ENCODE measurements at places on chromosomes 2 and 18.

DNA sequence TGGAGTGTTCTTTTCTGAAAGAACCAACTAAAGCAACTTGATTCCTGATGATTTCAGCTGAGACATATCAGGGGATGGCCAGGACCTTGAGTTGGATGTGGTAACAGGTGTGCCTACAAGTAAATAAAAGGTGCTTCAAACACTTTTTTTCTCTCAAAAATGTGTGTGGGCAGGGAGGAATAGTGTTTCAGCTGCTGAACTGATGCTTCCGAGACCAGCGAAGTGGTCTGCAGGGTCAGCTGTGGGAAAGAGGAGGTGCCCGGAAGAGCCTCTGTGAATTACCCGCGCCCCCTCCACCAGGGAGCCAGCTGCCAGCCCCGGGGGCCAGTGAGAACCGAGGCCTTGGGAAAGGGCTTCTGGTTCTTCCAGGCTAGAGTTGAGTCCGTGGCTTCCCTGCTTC is 249.3 kb downstream of the GBX2 start:
- no peak for DNase-seq

- DNase-seq, result no peak
Measured at GRCh38 chr18:58315739-58316215, 271.8 kb downstream of the NEDD4L start.

DNA sequence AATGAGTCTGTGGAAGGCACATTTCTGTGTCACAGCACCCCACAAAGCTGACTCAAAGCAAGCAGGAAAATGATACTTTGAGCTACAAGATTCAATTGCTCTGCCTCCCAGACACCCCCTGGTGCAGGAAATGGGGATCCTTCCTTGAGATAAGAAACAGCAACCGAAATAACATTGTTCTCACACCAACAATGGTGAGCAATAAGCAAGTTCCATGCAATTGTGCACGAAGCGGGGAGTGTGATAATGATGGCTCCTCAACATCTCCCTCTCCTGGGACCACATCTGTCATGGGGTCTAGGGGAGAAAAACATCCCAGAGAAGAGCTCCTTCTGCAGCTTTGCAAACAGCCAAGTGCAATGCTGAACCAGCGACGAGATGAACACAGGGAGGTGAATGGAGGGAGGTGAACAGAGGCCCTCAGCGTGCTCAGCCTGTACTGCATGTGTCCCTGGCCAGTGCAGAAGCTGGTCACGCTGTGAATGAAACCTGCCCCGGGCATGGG is 67.7 kb downstream of the PDCL3 start:
- no peak for DNase-seq

DNA sequence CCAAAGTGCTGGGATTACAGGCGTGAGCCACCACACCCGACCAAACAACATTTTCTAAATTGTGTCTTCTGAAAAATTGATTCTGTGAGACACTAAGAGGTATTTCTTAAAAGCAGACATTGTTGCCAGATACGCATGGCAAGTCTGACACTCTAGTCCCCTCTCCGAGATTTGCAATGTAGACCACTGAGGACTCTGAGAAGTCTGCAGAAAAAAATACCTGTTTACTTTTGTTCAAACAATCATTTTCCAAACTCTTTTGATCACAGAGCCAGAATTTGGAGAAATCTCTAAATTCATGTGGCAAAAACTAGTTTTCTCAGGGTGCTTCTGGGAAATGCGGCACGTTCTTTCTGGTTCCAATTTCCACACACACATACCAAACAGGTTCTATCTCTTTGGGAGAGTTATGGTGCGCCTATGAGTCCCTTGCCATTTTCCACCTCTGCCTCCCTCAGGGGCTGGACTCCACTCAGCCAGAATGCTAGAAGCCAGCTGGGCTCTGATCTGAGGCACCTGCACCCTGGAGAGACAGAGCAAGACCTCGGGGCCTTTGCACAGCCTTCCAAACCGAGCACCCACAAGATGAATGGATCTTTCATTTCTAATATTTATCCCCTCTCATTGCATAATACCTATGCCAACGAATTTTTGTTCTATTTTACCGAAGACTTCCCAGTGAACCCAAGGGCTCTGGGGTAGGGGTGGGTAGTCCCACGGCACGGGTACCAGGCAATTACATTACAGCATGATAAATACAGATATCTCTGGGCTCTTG is 152.7 kb downstream of the MYCN start:
- DNase-seq, result no peak

- no peak for DNase-seq
Measured at GRCh38 chr2:226671141-226671676, 128.4 kb downstream of the IRS1 start.

GRCh38 chr2:8602809-8603208 is 79.0 kb upstream of the ID2 start:
- no peak for DNase-seq

- no peak for DNase-seq
Measured at GRCh38 chr2:18475884-18476283, 84.6 kb downstream of the RDH14 start.
